ENCODE measurements at places on chromosomes 4 and X.

GRCh38 chr4:185712350-185713024 is 99.5 kb downstream of the SORBS2 start:
- DNase-seq: no peak

- DNase-seq: no peak
These were observed 116.3 kb downstream of the BMP15 start for GRCh38 chrX:51026862-51027261.

- no peak for DNase-seq
These were observed 105.2 kb downstream of the RBM47 start for GRCh38 chr4:40524366-40525041.

- no peak for DNase-seq
These were observed 6.4 kb downstream of the NR3C2 start for GRCh38 chr4:148435654-148436406.

DNA sequence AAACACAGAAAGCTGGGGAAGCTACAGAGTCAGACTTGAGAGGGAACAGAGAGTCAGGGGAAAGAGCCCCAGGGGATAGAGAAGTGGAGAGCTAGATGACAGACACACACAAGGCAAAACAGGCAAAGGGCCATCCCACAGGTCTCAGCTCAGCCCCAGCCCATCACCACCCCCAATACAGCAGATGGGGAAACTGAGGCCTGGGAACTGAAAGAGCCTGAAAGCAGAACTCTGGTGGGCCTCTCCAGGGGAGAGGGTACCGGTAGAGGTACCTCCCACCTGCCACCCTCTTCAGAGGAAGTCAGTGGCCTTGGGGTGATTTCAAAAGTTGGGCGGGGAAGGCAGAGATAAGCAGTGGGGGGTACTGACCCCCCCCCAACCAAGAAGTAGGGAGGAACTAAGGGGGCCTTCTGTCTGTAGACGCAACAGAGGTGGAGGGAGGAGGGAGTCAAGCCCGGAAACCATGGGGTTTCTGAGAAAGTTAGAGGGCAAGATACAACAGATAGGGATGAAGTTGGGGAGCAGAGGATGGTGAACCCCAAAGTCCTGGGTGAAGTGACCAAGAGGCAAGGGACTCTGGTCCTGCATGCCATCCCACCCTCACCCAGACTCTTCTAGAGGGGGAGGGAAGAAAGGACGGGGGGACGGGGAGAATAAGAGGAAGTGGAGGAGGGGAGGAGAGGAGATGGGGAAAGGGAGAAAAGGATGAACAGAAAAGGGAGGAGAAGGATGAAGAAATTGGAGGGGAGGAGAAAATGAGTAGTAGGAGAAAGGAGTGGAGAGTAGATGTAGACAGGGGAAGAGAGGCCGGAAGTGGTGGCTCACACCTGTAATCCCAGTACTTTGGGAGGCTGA is 3.2 kb downstream of the GATA1 start:
- DNase-seq: no peak

- DNase-seq: no peak
These were observed 85.2 kb downstream of the FHDC1 start for GRCh38 chr4:153021276-153021675.

GRCh38 chr4:153420361-153420760 is 45.8 kb upstream of the TMEM131L start:
- DNase-seq: no peak

GRCh38 chr4:79087071-79087470 is 147.8 kb upstream of the PAQR3 start:
- no peak for DNase-seq

DNA sequence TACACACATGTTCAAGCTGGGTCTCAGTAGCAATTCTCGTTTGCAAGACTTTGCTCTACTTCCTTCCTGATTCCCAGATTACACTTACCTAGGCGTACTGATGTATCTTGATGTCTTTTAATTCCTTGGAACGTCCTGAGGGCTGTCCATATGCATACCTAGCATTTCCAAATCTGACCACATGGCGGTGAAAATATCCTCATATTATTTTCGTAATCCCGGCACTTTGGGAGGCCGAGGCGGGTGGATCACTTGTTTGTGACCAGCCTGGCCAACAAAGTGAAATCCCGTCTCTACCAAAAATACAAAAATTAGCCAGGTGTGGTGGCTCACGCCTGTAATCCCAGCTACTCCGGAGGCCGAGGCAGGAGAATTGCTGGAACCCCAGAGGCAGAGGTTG is 1786.3 kb upstream of the TENM3 start:
- DNase-seq: no peak

DNA sequence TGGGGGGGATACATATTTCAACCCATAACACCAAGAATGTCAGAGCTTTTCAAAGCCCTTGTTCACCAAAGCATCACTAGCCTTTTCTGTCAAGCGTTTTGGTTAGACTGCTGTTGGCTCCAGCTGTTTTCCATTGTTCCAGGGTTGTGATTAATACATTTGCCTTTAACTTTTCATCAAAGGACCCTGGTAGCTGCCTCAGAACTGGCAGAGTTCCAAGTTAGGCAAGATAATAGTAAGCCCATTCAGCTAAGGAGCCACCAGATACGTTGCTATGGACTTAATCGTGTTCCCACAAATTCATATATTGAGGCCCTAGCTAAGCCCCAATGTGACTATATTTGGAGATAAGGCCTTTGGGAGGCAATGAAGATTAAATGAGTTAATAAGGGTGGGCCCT is 37.1 kb downstream of the ENOPH1 start:
- DNase-seq: no peak

DNA sequence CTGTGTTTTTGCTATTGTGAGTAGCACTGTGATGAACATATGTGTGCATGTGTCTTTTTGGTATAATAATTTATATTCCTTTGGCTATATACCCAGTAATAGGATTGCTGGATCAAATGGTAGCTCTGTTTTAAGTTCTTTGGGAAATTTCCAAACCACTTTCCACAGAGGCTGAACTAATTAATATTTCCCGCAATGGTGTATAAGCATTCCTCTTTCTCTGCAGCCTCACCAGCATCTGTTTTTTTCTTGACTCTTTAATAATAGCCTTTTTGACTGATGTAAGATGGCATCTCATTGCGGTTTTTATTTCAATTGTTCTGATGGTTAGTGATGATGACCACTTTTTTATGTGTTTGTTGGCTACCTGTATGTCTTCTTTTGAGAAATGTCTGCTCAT is 247.7 kb upstream of the NDST3 start:
- no peak for DNase-seq

DNA sequence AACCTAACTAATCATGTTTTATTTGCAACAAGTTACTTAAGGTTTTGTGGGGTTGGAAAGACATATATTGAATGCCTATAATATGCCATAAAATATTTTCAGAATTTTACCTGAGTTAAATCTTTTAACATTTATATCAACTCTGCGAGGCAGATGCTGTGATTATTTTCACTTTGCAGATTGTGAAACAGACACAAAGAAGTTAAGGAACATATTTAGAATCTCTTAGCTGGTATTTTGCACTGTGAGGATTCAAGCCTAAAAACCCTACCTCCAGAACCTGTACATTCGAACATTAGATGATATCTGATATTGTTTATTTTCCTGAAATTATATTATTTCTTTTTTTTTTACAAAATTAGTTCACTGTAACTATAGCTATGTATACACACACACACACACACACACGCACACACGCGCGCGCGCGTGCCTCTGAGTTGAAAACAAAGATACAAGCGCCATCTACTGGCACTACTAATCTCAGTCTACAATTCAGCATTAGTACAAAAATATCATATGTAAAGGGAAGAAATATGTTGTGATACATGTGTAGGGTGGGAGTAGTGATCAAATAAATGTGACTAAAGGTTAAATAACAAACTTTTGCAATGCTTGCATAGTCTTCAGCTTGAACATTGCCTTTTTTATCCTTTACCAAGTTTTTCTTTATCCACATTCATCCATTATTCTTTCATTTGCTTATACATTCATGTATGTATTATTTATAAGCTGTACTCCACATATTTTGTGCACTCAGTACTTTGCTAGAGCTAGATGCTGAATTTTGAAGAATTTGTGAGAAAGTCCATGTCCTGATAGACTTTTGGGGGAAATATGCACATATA is 61.5 kb downstream of the ANXA10 start:
- DNase-seq: no peak

GRCh38 chr4:90148574-90149148 is 21.5 kb downstream of the CCSER1 start:
- no peak for DNase-seq

DNA sequence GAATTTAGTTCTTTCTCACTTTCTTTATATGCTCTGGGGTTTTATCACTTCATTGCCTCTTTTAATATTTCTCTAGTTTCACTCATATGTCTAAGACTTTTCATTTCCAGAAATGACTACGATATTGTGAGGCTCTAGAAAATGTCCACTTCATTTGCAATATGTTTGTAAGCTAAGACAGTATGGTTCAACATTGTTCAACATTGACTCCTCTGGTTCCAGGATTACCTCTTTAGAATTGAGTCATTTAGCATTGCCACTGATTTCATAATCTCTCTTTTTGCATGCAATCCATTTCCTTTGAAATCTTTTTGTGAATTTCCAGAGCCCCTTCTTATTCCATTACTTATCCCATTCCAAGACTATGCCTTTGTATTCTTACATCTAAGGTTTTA is 32.3 kb downstream of the BBS12 start:
- DNase-seq: no peak

DNA sequence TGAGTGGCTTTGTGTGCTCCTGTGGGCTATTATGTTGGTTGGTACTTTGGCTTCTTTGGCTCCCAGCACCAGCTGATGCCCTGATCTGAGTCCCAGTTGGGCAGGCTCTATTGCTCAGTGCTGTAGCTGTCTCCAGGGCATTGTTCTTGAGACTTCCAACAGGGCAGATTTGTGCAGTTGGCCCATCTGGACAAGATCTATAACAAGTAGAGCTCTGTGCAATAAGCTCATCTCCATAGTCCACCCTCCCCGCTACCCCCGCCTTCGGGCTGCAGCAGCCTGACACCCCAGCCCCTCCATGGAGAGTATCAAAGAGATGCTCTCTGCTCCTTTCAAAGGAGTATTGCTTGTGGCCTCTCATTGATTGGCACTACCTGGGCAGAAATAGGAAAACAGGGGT is 5.8 kb upstream of the TMEM31 start:
- no peak for DNase-seq
